ENCODE measurements at places on chromosomes 1 and 21.

- peak; percentile 35 for DNase-seq
Measured at GRCh38 chr1:160197231-160197630, 6.9 kb downstream of the CASQ1 start.

DNA sequence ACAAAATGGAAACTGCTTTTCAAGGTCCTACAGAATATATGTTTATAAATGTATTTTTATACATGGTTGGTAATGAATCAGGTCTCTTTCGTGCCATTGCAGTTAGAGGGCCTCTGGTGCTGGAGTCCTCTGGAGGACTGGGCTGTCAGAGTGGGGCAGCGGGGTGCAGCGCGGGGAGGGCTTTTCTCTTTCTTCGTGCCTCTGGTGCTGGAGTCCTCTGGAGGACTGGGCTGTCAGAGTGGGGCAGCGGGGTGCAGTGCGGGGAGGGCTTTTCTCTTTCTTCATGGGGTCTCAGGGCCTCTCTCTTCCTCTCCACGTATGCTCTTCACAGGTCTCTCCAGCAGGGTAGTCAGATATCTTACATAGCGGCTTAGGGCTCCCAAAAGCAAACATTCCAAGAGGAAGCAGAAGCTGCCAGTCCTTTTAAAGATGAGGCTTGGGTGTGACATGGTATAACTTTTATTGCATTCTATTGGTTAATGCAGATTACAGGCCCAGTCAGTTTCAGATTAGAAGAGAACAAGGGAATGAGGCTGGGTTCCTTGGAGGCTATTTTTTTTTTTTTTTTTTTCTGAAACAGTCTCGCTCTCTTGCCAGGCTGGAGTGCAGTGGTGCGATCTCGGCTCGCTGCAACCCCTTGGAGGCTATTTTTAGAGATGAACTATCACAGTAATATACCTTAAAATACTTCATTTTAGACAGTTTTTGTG, 13.1 kb downstream of the SDCCAG8 start:
- no peak for DNase-seq

DNA sequence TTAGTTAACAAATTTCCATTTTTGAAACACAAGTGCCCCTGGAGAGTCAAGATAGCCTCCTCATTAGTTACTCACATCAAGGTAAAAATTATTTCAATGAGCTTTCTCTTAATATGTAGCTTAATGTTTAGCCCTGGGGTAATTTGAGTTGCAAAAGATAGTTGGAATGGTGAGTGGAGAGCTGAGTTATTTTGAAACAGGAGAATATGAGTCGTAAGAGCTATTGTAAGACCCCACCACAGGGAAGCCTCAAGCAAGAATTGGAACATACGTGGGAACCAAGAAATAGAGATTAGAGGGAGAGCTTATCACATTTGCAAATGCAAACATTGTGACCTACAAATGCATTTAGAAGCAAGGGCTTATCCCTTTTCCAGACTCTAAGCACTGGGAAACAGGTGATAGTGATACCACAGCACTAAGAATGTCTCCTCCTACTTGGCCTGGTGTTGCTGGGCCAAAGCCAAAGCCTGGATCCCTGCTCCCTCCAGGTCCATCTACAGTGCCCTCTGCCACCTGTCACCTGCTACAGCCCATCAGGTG, 635.1 kb downstream of the PTPRC start:
- no peak for DNase-seq

GRCh38 chr1:168454211-168454815, 89.5 kb downstream of the XCL2 start:
- DNase-seq = no peak

DNA sequence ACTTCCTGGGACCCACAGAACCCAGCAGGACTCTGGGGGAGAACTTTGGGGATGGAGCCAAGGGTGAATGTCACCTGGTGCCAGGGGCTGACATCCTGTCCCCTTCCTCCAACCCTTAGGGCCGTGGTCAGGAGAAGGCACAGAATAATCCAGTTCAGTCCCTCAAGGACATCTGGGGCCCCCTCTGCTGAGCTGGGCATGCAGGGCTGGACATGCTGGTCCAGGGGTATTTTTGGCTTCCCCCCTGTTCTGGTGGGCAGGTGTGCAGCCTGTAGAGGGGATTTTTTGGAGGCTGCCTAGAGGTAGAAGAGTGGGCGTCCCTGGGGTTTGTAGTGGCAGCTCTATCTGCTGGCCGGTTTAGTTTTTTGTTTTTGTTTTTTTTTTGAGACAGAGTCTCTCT, 3.4 kb upstream of the CROCC start:
- no peak for DNase-seq

GRCh38 chr1:239337799-239338430, 48.5 kb upstream of the CHRM3 start:
- DNase-seq = no peak

- DNase-seq = no peak
Measured at GRCh38 chr1:102640312-102640711, 468.0 kb downstream of the COL11A1 start.

GRCh38 chr1:154463512-154463990, 38.5 kb upstream of the TDRD10 start:
- peak; percentile 68 for DNase-seq

- no peak for DNase-seq
Measured at GRCh38 chr1:201553496-201554189, 14.7 kb downstream of the NAV1 start.

GRCh38 chr1:112743174-112744008, 28.3 kb upstream of the PPM1J start:
- no peak for DNase-seq

GRCh38 chr1:86912281-86912900, 1.5 kb downstream of the SELENOF start:
- no peak for DNase-seq

DNA sequence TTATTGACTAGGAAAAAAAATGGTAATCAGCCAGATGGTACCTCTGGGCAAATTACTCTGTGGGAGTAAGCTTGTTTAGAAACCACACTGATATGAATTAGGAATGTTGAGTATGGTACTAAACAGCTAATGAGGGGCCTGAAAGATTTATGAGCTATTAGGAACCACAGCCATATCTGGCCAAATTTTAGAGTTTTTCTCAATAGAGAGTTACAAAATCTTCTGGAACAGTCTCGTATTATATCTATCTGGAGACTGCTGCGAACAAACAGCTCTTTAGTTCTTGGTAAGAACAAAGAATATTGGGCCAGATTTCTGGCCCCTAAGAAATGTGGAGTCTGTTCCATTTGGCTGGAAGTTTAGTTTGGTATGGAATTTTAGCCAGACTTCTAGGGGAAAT, 4.9 kb upstream of the PODN start:
- no peak for DNase-seq

DNA sequence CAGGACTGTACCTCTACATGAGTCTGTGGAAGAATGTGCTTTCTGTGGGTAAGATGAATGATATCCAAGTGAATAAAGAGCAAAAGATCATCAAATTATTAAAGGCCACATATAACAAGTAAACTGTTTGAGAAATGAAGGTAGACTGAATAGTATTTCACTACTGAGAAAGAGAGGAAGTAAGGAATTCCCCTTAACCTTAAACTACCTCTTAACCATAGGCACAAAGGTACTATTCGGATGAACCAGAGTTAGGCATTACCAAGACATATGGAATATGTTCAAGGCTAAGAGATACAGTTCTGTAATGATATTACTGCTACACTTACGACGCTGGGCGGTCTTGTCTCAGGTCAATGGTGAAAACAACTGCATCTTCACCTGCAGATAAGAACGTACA, 25.5 kb downstream of the DCAF8 start:
- DNase-seq = no peak

DNA sequence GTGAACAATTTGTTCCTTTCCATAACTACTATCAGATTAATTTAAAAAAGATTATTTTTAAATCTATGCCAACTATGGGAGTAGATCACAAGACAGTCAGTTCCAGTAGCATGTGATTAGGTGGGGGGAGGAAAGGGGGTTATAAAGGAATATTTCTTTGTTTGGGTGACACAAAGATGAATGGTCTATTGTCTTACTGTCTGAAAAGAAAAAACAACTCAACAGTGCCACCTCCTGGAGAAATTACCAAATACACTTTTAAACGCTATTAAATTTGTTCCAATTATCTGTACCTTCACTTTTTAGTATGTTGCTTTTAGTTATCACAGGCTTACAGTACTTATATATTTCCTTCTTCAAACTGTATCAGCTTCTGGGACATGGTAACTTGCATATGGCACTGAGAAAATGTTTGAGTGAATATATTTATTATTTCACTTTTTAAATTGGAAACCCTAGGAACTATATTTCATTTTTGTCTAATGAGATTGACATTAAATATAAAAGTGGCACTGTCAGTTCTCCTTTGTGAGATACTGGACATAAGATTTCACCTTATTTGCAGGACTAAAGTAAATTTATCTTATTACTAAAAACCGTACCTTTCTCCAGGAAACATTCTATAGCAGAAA, 1.7 kb upstream of the SORT1 start:
- DNase-seq = no peak

- DNase-seq = no peak
Measured at GRCh38 chr1:37797750-37798345, 4.2 kb downstream of the MANEAL start.

DNA sequence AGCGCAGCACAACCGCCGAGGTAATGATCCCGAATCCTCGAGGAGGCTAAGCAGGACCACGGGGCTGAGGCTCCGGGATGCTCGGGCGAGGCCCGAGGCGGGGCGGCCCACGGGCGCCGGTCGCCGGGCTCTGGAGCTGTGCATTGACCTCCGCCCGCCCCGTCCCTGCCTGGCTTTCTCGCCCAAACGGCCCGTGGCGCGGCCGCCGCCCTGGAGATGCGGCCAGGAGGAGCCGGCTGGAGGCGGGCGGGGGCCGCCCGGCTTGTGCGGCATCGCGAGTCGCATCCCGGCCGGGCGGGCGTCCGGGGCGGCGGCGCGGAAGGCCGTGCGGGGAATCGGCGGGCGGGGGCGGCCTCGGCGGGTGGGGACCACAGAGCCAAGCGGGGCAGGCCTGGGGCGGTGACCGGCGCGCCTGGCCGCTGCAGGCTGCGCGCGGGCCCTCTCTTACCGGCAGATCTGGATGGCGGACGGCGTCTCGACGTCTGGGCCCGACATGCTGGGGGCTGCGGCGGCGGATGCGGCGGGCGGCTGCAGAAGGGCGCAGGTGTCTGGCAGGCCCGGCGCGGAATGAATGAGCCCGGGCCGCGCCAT, 663 bp downstream of the ACOT7 start:
- DNase-seq = no peak

GRCh38 chr21:46144464-46145070, 10.8 kb downstream of the FTCD start:
- no peak for DNase-seq

- DNase-seq = no peak
Measured at GRCh38 chr1:238991765-238992495, 394.4 kb upstream of the CHRM3 start.

GRCh38 chr1:4407851-4408250, 246.6 kb upstream of the AJAP1 start:
- no peak for DNase-seq

- DNase-seq = no peak
Measured at GRCh38 chr1:208083715-208084085, 160.5 kb downstream of the PLXNA2 start.

DNA sequence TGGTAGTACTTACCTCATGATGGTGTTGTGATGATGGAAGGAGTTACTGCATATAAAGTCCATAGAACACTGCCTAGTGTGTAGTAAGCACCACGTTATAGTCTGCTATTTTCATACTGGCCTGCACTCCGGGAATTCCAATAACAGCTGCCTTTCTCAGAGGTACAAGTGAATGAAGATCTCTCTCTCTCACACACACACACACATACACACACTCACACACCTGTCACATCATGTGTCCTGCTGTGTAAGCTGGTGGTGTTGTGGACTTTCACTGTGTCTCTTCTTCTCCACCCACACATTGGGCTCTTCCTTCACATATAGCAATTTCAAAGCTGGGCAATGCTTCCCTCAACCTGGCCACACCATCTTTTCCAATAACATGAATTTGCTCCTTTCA, 33.4 kb upstream of the ST6GALNAC5 start:
- no peak for DNase-seq

- DNase-seq = no peak
Measured at GRCh38 chr1:6263716-6264115, 2.8 kb upstream of the GPR153 start.

- DNase-seq = no peak
Measured at GRCh38 chr21:29193901-29194300, 63.5 kb downstream of the MAP3K7CL start.

- DNase-seq = no peak
Measured at GRCh38 chr21:25491267-25491666, 116.0 kb downstream of the MRPL39 start.

- no peak for DNase-seq
Measured at GRCh38 chr1:229208481-229208880, 62.4 kb upstream of the RAB4A start.

GRCh38 chr21:45040739-45041138, 33.6 kb upstream of the ADARB1 start:
- DNase-seq = peak; percentile 64

- DNase-seq = no peak
Measured at GRCh38 chr1:109882288-109883245, 28.1 kb upstream of the CSF1 start.

DNA sequence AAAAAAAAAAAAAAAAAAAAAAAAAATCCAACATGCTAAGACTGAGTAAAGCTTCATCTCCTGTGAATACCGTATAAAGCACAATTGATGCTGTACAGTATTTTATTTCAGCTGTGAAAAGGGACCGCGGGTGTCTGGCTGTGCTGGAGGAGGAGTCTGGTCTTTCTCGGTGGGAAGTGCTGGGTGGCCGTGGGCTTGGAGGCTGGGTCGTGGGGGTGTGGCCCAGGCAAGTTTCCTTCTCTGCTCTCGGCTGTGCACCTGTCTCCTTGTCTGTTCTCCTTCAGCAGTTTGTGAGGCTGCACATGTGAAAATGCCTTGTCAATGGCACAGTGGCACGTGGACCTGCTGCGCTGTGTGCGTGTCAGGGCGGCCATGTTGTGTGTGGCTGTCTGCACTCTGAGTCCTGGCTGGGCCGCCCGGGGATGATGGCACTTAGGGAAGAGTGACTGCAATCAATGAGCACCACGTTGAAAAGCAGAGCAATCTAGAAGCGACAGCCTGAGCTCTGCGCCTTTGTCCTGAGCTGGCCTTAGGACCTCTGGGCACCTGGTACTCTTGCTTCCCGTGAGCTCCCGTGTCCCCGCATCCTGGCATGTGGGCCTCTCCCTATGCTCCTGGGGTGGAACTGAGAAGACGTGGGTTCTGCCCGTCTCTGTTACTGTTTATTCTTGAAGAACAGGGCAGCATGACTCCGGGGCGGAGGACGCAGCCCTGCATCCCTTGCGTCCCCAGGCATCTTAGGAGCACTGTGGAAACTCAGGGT, 14.5 kb downstream of the AGPAT3 start:
- DNase-seq = peak; percentile 55

GRCh38 chr1:207628776-207629175, 16.2 kb upstream of the CR1L start:
- no peak for DNase-seq
